Peyer's patch (tissue), 4 donors: ENCODE measurements at places on chromosomes 16 and 17. TPM values are rescaled to one million over a fixed set of nuclear protein-coding genes. Genes with fewer than 3 reads are reported as not detected.
A peak's percentile ranks its signal among the peaks of the same experiment; 100 is the strongest.

- DNase-seq = no peak
Observed at GRCh38 chr17:29583324-29584248, 5.9 kb downstream of the GIT1 start.

- DNase-seq = no peak
Observed at GRCh38 chr17:40293363-40293762, 5.7 kb downstream of the CDC6 start.

- no peak for DNase-seq
Observed at GRCh38 chr16:5504064-5504781, 406.6 kb upstream of the EEF2KMT start.

DNA sequence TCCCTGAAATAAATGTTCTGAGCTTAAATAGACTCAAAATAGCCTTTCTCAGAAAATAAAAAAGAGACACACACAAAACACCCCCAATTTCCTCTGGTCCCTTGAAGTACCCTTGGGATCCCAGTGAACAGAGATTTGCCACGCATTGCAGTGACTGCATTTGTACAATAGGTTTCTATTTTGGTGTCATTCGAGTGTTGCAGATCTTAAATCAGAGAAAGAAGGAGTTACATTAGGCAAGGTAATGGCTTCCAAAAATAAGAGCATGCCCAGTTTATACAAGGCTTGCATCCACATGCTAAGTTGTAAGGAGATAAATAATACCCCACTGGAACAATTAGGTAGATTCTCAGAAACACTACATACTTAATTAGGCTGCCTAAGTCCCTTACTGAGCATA, 2.2 kb downstream of the TOX3 start:
- DNase-seq = no peak

- DNase-seq = no peak
Observed at GRCh38 chr17:32104158-32104557, 38.1 kb upstream of the RHOT1 start.

DNA sequence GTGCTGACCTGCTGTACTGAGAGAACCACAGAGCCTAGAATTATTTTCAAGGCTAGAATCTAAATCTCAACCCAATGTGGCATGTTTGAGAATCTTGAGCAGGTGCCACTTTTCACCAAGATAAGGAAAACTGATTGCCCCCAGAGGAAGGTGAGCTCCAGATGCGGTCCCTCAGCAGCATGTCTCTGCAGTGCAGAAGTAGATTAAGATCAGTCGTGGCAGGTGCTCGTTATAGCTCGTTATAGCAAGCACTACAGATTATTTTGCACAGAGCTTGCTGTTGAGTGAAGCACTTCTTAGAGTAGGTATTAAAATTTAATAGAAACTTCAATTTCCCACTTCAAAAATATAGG, 176.0 kb downstream of the AATF start:
- DNase-seq = no peak

- DNase-seq = peak; percentile 37
Observed at GRCh38 chr17:48878920-48879898, 13.4 kb upstream of the ATP5MC1 start.

DNA sequence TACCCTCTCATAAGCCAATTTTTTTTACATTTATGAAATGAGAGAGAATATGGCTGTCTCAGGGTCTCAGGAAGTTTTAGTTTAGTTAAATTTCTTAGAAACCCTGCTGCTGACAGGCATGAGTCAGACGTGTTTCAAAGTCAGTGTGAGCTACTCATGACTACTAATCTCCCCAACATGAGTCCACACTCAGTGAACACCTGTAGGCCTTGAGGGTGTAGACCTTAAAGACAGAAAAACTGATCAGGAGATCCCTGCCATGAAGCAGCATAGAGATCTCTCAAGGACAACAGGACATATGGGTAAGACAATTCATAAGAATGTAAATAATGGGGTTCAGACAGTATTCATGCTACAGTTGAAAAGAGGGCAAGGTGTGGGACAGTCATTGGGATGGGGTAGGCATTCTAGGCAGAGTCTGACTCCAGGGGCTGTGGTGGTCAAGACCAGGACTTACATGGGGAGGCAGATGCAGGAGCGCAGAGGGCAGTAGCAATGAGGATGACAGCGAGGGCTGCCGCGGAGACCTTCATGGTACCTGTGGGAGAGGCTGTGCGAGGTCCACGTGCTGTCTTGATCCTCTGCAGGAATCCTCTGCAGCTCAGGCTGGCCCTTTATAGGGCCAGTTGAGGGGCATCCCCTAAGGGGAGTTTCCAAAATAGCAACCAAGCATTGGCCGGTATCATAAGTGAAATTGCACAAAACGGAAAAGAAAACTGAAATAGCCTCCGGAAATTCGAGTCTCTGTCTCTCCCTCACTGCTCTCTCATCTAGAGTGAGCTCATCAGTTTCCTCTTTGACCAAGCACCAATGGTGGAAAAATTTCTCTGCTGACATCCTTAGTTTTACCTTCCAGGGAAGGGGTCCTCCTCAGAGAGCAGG, at the start of gene CCL5:
Gene CCL5, minus strand, starts transcription at position 588 of the 882 bp plus-strand sequence.
- peak; percentile 46 for DNase-seq

DNA sequence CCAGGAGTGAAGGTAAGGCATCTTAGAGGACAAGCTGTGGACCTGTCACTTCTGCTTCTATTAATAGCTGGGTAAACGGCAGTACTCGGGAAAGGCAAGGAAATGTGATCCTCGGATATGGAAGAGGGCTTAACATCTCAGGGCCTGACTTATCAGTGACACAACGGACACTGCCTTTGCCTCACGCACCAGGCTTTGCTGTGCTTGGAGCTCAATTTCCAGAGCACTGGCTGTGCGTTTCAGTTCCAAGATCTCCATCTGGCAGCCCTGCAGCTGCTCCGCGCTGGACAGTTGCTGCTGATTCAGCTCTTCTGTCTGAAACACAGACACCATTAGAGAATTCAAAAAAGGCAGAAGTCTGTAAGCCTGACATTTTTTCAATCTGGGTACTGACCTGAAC, 3.5 kb downstream of the KRT40 start:
- no peak for DNase-seq

GRCh38 chr16:16175296-16175695, 48.0 kb downstream of the ABCC6 start:
- DNase-seq = no peak

GRCh38 chr17:64008830-64009229, 10.7 kb downstream of the PRR29 start:
- peak; percentile 38 for DNase-seq

NAA38 gene
- total RNA-seq = 43.6 TPM

TAT gene
- not detected for total RNA-seq

KIFC3 gene
- 253 TPM for total RNA-seq

FKBP10 gene
- 130 TPM for total RNA-seq

CTRB1 gene
- total RNA-seq = not detected

GAN gene
- 7.4 TPM for total RNA-seq

CD300LB gene
- not detected for total RNA-seq
